Renal cortical epithelial cell (primary cell): ENCODE measurements at places on chromosomes 2 and 18.
A peak's percentile ranks its signal among the peaks of the same experiment; 100 is the strongest.

- DNase-seq, result no peak
Observed at GRCh38 chr18:47383729-47384128, 132.3 kb upstream of the SKOR2 start.

DNA sequence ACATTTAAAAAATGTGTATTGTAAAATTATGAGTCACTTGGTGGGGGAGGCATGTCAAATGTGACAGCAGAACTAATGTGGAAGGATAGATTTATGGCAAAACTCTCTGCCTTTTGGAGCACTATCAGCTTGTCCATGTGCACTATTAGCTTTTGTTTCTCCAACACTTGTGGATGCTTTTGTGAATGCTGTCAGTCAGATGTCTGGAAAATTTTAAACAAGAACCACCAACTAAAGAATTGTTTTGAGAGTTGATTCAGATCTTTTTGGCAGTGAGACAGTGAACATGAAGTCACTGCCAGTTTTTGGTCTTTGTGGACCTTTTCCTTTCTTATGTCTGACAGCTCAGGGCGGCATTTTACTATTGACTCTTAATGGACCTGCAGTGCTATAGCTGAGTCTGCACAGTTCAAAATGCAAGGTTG lies 72.4 kb downstream of the KIAA1328 start:
- no peak for DNase-seq

GRCh38 chr2:240211096-240211495 lies 70.6 kb upstream of the OTOS start:
- no peak for DNase-seq

GRCh38 chr2:95314964-95315611 lies 17.9 kb downstream of the KCNIP3 start:
- peak; percentile 67 for DNase-seq

GRCh38 chr2:66688951-66689350 lies 254.0 kb downstream of the MEIS1 start:
- no peak for DNase-seq

DNA sequence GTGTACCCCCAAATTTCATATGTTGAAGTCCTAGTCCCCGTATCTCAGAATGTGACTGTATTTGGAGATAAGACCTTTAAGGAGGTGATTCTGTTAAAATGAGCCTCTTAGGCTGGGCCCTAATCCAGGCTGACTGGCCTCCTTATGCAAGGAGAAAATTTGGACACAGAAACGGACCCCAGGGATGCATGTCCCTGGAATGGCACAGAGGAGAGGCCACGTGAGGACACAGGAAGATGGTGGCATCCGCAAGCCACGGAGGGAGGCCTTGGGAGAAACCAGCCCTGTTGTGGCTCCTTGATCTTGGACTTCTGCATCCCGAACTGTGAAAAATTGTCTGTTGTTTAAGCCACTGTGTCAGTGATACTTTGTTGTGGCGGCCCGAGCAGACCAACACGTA lies 150.7 kb downstream of the COL4A4 start:
- DNase-seq, result no peak

GRCh38 chr18:51195451-51196117 lies 1.9 kb downstream of the MEX3C start:
- DNase-seq, result peak; percentile 71

- peak; percentile 48 for DNase-seq
Observed at GRCh38 chr18:5879479-5879882, 15.8 kb downstream of the TMEM200C start.

DNA sequence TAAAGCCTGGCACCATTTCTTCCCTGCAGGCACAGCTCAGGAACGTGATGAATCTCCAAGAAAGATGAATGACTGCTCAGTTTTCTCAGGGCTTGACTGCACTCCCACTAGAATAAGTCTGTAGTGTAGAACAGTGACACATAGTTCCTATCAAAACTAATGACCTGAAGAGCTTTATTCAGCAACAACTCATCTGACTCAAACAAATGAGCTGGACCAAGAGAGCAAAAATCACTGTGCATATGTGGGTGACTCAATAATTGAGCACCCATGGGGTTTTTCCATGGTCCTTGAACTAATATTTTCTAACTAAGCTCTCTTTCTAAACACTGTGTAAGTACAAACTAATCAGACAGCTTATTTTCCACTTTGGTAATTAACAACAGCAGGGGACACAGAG lies 61.1 kb upstream of the XDH start:
- DNase-seq, result peak; percentile 95

DNA sequence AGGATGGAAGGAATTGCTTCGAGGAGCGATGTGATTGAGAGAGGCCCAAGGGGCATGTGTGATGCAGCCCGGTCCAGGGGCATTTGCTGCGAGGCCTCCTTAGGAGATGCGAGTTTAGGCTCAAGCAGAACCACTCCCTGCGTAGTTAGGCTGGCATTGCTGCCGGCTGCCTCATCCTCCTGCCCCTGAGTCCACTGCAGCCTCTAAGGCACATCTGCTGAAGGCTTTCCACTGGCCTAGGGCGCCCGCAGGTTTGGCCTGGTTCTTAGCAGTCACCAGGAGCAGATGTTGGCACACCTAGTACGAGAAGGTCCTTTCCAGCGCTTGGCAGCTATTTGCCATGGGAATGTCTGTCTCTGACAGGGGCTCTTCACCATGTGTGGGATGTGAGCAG lies 20.7 kb downstream of the INPP5D start:
- no peak for DNase-seq

DNA sequence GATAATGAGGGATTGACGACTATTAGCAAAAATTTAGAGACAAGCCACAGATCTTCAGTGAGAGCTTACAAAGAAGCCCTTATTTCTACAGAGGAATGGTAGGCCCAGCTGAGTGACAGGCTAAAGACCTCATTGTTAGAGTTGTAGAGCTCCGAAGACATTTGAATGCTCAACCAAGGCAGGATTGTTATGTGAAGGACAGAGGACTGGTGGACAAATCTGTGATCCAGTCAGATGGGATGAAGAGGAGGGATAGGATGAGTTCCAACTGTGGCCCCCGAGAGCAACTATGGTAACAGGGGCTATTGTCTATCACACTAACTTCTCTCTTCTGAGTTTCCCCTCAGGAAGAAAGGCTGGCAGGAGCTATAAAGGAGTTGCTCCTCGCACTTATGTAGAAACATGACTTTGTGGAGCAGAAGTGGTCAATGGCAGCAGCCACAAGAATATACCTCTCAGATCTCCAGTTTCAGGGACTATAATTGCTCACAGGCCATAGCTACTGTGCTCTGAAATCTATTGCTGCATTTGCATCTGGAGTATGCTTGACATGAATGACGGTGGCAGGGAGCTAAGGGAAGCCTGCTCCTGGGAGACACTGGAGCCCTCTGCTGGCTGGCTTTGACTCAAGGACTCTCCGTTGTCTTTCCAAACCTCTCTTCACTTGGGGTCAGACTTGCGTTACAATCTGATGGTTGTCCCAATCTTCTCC lies 50.3 kb upstream of the GREB1L start:
- peak; percentile 45 for DNase-seq

DNA sequence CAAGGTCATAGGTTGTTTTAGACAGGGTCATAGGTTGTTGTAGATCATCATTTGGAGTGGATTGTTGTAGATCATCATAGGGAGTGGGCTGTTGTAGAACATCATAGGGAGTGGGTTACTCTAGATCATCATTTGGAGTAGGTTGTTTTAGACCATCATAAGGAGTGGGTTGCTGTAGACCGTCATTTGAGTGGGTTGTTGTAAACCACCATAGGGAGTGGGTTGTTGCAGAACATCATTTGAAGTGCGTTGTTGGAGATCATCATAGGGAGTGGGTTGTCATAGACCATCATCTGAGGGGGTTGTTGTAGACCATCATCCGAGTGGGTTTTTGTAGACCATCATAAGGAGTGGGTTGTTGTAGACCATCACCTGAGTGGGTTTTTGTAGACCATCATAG lies 9.5 kb upstream of the TRPM8 start:
- no peak for DNase-seq

- peak; percentile 66 for DNase-seq
Observed at GRCh38 chr2:204407204-204408014, 137.9 kb upstream of the PARD3B start.

- DNase-seq, result peak; percentile 66
Observed at GRCh38 chr2:111184725-111185310, 64.1 kb downstream of the BCL2L11 start.

DNA sequence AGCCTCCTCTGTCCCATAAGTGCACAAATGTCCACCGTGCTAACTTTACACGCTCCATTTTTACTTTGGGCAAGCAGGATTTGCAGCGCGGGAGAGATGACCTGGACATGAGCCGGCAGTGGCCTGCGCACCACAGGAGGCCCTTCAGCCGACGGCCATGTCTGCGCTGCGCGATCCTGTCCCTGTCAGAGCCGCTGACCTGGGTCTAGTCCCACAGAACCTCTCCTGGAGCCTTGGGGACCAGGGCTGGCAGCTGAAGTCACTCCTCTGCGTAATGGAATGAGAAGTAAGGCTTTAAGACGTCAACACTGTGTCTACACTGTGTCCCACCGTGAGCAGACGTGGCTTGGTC lies 29.6 kb downstream of the ADI1 start:
- DNase-seq, result no peak

DNA sequence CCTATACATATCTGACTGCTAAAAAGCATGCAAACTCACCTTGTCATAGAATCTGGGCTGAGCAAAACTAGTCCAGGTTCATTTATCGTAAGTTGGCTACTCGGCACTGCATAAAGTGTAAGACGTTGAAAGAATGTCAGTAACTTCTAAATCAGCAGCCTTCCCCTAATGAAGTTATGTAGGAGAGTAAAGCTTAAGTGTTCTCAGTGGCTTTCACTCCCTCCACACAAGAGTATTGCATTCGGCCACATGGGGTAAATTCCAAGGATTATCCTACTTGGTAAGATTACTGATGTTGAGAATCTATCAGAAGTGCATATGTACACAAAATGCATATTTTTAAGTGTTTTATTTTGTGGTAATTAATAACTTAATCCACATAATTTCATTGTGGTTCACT lies 130.1 kb downstream of the LCLAT1 start:
- no peak for DNase-seq

DNA sequence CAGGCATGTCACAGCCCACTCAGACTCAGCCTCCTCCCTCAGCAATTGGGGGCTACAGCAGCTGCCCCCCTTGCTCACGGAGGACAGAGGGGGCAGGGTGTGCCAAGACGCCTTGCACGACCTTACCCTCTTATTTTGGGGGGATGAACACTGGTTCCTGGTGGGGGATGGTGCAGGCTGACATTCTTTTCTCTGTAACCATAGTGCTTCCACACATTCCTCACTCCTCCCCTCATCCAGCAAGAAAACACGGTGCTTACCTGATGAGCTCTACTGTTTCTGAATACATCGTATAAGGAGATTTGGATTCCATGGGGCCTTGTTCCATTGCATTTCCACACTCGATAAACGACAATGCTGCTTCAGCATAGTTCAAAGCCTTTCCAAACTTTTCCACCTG lies 75.4 kb upstream of the REV1 start:
- no peak for DNase-seq

GRCh38 chr2:23159746-23160405 lies 225.1 kb upstream of the KLHL29 start:
- DNase-seq, result no peak

DNA sequence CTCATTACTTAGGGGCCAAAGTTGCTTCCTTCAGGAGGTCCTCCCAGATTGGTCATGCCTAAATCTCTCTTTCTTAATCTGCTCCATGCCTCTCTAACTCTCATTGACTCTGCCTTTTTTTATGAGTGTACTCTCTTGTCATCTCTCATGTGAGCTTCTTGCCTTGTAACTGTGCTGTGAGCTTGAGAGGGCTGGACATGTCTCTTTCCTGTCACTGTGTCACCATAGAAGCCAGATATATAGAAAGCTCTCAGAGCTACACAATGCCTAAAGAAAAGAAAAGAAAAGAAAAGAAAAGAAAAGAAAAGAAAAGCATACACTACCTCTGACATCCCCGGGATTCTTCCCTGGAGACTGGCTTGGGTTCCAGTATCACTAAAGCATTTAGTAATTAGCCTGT lies 161.5 kb upstream of the SKOR2 start:
- no peak for DNase-seq

- DNase-seq, result no peak
Observed at GRCh38 chr2:238404406-238405216, 22.1 kb upstream of the ASB1 start.

- no peak for DNase-seq
Observed at GRCh38 chr18:67301592-67301991, 214.9 kb downstream of the DSEL start.

- peak; percentile 84 for DNase-seq
Observed at GRCh38 chr18:21330122-21330701, 88.2 kb downstream of the GREB1L start.

- DNase-seq, result no peak
Observed at GRCh38 chr18:12086677-12087470, 6.8 kb upstream of the ANKRD62 start.

- DNase-seq, result no peak
Observed at GRCh38 chr2:85371045-85371444, 16.5 kb downstream of the ELMOD3 start.

DNA sequence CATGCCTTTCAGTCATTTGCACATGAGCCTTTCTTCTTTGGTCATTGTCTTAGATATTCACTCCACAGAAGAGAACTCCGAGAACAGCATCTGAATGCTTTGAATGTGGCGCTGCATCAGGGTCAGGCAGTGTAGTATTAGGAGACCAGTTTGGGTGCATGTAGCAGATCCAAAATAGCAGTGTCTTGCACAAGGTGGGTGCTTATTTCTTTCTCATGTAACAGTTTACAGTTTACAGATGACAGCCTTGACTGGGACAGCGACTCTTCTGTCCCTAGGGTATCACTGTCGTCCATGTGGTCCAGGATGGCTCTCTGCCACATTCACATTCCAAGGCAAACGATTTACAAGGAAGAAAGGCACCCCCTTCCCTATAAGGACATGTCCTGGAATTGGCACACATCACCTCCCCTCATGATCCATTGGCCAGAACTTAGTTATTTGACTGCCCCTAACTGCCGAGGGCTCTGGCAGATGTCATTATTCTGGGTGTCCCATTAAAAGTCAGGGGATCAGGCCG lies 101.0 kb downstream of the STPG4 start:
- no peak for DNase-seq

- DNase-seq, result peak; percentile 31
Observed at GRCh38 chr2:137968477-137969417, 4.5 kb downstream of the HNMT start.

- DNase-seq, result no peak
Observed at GRCh38 chr2:234536178-234536965, 39.5 kb upstream of the ARL4C start.

DNA sequence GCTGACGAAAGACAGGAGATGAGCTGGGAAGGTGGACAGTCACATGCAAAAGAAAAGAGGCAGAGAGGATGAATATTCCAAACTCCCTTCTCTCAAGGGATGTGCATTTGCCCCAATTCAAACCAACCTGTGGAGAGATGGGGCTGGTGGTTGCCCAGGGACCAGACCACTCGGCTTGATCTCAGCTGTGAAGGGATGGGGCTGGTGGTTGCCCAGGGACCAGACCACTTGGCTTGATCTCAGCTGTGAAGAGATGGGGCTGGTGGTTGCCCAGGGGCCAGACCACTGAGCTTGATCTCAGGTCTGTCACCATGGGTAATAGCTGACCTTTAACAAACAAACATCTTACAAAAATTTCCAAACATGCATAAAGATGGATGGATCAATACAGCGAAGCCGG lies 42.5 kb upstream of the SALL3 start:
- DNase-seq, result no peak
